ENCODE measurements at places on chromosomes 4 and X. TPM values are rescaled to one million over a fixed set of nuclear protein-coding genes. Genes with fewer than 3 reads are reported as not detected.

The CT47B1 gene
- total RNA-seq = not detected

- DNase-seq = no peak
These were observed 5.5 kb upstream of the NR3C2 start for GRCh38 chr4:148447681-148448080.

GRCh38 chrX:125998432-125998831, 167.7 kb downstream of the DCAF12L2 start:
- DNase-seq = no peak

- DNase-seq = peak; percentile 28
These were observed 5.6 kb upstream of the TEC start for GRCh38 chr4:48275247-48275646.

GRCh38 chr4:148073349-148073748, 341.5 kb downstream of the ARHGAP10 start:
- DNase-seq = no peak

DNA sequence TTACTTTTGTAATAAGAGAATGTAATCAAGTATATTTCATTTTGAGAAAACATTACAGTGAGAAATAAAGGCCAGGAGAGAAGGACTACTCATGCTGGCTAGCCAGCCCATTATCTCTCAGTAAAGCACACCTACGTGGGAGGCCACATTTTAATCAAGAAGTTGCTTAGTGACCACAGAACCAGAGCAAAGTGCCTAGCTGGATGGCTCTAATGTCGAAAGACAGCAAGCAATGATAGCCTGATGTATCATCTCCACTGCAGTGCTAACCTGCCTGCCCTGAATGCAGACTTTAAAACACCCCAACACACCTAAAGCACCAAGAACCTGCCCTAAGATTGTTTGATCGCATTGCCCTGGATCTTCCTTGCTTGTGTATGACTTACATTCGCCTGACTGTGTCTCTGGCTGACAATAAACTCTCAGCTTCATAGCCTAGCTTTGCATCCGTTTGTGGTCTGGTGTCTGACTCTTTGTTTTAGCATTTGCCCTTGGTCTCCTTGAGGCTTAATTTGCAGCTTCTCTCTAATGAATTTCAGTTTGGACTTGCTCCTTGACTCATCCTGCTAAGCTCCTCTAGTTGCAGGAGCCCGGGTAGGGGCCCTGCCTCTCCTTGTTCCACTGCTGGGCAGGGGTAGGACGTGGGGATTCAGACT, 31.4 kb upstream of the SOWAHD start:
- no peak for DNase-seq

- DNase-seq = no peak
These were observed 54.5 kb downstream of the MID2 start for GRCh38 chrX:107880054-107880610.

- no peak for DNase-seq
These were observed 64.4 kb upstream of the IBSP start for GRCh38 chr4:87734936-87735335.

The HSD17B13 gene
- total RNA-seq = not detected

The SNCA gene
- total RNA-seq = 3.5 TPM
